Natural killer cell (primary cell): ENCODE measurements at places on chromosomes 6 and 20. TPM values are rescaled to one million over a fixed set of nuclear protein-coding genes. Genes with fewer than 3 reads are reported as not detected.

E2F3 gene
- 14.7 TPM for total RNA-seq

CCM2L gene
- total RNA-seq = not detected

HCRTR2 gene
- not detected for total RNA-seq

TBX18 gene
- not detected for total RNA-seq

TRIM15 gene
- not detected for total RNA-seq

DDAH2 gene
- total RNA-seq = 22.3 TPM

ITPR3 gene
- total RNA-seq = 66.7 TPM

PKIB gene
- total RNA-seq = 0.95 TPM

KCNG1 gene
- total RNA-seq = not detected

GRCh38 chr20:25011261-25011660 lies 18.7 kb upstream of the APMAP start:
- H3K27me3 ChIP-seq = no peaks in the 10 kb centered on the region
- no peak overlapping the region for H3K4me3 ChIP-seq
- no peak for DNase-seq
- H3K4me1 ChIP-seq = peaks cover 16% of the 10 kb centered on the region
- no peak overlapping the region for H3K27ac ChIP-seq

GRCh38 chr6:48141975-48142374 lies 31.0 kb upstream of the PTCHD4 start:
- H3K36me3 ChIP-seq = no peaks in the 10 kb centered on the region
- H3K4me3 ChIP-seq = no peak overlapping the region
- H3K27me3 ChIP-seq = no peaks in the 10 kb centered on the region
- H3K4me1 ChIP-seq = no peaks in the 10 kb centered on the region
- H3K27ac ChIP-seq = no peak overlapping the region

- H3K4me3 ChIP-seq = no peak overlapping the region
- no peak overlapping the region for H3K27ac ChIP-seq
- no peaks in the 10 kb centered on the region for H3K27me3 ChIP-seq
- peaks cover 26% of the 10 kb centered on the region for H3K4me1 ChIP-seq
- no peaks in the 10 kb centered on the region for H3K36me3 ChIP-seq
- no peak for DNase-seq
Measured at GRCh38 chr6:159074120-159074684, 29.4 kb upstream of the TAGAP start.

DNA sequence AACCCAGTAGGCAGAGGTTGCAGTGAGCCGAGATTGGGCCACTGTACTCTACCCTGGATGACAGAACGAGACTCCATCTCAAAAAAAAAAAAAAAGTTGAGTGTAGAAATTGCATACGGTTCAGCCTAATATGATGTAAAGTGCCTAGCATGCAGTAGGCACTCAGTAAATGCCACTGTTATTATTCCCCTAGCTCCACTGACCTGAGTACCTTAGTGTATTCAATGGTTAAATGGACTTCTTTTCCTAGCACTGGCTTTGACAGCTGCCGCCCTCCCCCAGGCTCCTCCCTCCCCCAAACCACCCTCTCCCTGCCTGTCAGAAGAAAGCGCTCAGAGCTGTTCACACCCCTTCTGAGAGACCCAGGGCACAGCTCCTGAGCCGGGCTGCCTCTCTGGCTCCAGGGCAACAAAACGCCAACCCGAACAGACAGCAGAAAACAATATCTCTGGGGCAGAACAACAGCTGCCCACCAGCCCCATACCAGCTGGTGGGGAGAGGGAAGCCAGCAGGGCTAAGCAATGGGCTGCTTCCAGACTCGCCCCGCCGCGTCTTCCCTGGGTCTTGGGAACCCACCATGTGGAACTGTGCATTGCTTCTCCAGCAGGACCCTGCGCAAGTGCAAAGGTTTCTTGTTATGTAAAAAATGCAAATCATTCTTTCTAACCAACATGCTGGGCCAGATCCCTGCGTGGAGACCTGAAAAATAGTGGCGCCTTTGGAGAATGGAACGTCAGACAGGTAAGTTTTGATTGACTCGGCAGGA lies 4.5 kb downstream of the CPNE5 start:
- DNase-seq = no peak
- H3K27ac ChIP-seq = no peak overlapping the region
- peaks cover 9% of the 10 kb centered on the region for H3K4me1 ChIP-seq
- H3K27me3 ChIP-seq = peaks cover 17% of the 10 kb centered on the region

- no peaks in the 10 kb centered on the region for H3K4me1 ChIP-seq
- no peaks in the 10 kb centered on the region for H3K27me3 ChIP-seq
- DNase-seq = no peak
- no peak overlapping the region for H3K4me3 ChIP-seq
- H3K36me3 ChIP-seq = no peaks in the 10 kb centered on the region
- H3K27ac ChIP-seq = no peak overlapping the region
Measured at GRCh38 chr20:21003902-21004301, 102.3 kb downstream of the LINC00237 start.

- H3K36me3 ChIP-seq = peaks cover 13% of the 10 kb centered on the region
- H3K4me1 ChIP-seq = peaks cover 9% of the 10 kb centered on the region
- H3K4me3 ChIP-seq = no peak overlapping the region
- H3K27ac ChIP-seq = no peak overlapping the region
- DNase-seq = peak; percentile 77
Measured at GRCh38 chr20:36754656-36755222, 8.8 kb upstream of the NDRG3 start.

GRCh38 chr20:45972500-45973183 lies 639 bp upstream of the ZNF335 start:
- H3K27me3 ChIP-seq = no peaks in the 10 kb centered on the region
- H3K4me1 ChIP-seq = peaks cover 36% of the 10 kb centered on the region
- H3K27ac ChIP-seq = peak overlapping the region; percentile 96
- no peak for DNase-seq
- H3K4me3 ChIP-seq = peak overlapping the region; percentile 95

DNA sequence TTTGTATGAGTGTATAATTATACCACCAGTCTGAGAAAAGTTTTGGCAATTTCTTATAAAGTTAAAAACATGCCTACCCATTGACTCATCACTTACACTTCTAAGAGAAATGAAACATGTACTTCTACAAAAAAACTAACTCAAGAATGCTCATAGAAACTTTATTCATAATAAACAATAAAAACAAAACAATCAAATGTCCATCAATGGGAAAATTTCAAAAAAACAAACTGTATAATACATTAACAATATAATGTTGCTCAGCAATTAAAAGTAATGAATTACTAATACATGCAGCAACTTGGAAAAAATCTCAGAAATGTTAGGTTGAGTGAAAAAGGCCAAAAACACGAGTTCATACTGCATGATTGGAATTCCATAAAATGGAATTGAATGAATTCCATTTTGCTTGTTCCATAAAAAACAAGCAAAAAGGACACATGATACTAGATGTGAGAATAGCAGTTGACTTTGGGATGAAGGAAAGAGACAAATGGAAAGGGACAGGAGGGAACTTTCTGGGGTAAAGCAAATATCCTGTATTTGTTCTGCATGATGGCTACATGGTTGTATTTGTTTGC lies 726.6 kb downstream of the RFPL4B start:
- H3K27me3 ChIP-seq = no peaks in the 10 kb centered on the region
- H3K4me1 ChIP-seq = no peaks in the 10 kb centered on the region
- no peaks in the 10 kb centered on the region for H3K36me3 ChIP-seq
- H3K27ac ChIP-seq = no peak overlapping the region
- DNase-seq = no peak

DNA sequence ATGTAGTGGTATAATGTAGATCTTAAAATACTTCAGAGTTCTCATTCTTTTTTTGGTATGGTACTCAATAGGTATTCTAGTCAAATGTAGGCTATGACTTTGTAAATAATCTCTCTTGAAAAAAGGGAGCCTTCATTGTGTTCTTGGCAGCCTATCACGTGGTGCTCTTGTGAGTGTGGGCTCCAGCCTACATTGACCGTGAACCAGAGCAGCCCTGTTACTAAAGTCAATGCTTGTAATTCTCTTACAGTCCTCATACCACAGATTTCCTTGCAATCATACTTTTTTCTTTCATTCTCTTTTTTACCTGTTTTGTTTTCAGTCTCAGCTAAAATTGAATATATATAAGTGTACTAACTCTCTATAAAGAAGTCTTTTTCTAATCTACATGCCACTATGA lies 31.1 kb downstream of the ARID1B start:
- peaks cover 18% of the 10 kb centered on the region for H3K4me1 ChIP-seq
- H3K27ac ChIP-seq = no peak overlapping the region
- no peak for DNase-seq
- no peak overlapping the region for H3K4me3 ChIP-seq
- no peaks in the 10 kb centered on the region for H3K36me3 ChIP-seq

DNA sequence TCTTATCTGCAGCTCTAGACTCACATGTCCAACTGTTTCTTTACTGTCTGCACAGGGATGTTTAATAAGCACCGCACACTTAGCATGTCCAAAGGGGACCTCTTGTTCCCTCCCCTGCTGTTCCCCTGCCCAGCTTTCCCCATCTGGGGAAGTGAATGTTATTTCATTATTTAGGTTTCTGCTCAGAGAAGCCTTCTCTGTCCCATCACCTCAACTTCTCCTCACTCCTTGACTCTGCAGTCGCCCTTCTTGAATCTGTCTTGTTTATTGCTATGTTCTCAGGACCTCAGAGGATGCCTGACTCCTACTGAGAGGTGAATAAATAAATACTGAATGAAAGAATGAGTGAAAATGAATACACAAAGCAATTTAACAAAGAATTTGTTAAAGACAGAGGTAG lies 121.0 kb downstream of the SASH1 start:
- no peaks in the 10 kb centered on the region for H3K4me1 ChIP-seq
- no peak for DNase-seq
- no peaks in the 10 kb centered on the region for H3K27me3 ChIP-seq
- H3K4me3 ChIP-seq = no peak overlapping the region
- H3K27ac ChIP-seq = no peak overlapping the region
- no peaks in the 10 kb centered on the region for H3K36me3 ChIP-seq

DNA sequence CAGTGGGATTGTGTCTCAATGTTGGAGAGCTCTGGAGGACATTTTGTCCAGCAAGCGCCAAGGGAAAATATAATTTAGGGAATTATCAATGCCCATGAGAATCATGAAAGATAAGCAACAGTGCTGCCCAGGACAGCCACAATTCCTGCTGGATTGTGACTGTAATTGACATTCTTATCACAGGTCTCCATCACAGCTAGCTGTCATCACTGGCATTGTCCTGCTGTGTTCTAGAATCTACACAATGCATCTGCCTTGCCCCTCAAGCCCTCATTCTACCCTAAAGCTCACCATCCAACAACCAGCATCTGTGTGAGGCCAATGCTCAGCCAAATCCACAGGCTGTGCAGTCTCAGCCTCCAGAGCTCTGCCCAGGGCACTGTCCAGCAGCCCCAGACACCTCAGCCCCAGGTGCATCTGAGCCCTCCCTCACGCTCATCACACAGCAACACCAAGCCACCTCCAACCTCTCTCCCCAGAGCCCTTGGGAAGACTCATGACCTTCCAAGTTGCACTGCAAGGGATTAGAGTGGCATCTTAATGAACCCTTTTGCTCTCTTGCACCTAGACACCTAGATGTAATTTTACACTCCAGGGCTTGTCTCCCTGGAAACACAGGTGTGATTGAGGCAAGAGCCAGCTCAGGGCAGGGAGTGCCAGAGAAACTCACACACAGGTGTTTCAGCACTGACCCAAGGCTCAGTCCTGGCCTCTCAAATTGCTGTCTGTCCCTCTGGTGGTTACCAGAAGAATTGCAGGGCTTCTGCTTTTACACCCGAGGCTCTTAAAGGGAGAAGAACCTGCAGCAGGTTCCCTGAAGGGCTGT lies 85.2 kb upstream of the PHACTR3 start:
- H3K27ac ChIP-seq = no peak overlapping the region
- no peak overlapping the region for H3K4me3 ChIP-seq
- DNase-seq = no peak
- H3K4me1 ChIP-seq = no peaks in the 10 kb centered on the region
- H3K36me3 ChIP-seq = no peaks in the 10 kb centered on the region

GRCh38 chr20:59749301-59749700 lies 145.0 kb downstream of the PHACTR3 start:
- H3K27me3 ChIP-seq = no peaks in the 10 kb centered on the region
- H3K36me3 ChIP-seq = no peaks in the 10 kb centered on the region
- H3K4me1 ChIP-seq = peaks cover 10% of the 10 kb centered on the region
- no peak overlapping the region for H3K4me3 ChIP-seq
- H3K27ac ChIP-seq = no peak overlapping the region

DNA sequence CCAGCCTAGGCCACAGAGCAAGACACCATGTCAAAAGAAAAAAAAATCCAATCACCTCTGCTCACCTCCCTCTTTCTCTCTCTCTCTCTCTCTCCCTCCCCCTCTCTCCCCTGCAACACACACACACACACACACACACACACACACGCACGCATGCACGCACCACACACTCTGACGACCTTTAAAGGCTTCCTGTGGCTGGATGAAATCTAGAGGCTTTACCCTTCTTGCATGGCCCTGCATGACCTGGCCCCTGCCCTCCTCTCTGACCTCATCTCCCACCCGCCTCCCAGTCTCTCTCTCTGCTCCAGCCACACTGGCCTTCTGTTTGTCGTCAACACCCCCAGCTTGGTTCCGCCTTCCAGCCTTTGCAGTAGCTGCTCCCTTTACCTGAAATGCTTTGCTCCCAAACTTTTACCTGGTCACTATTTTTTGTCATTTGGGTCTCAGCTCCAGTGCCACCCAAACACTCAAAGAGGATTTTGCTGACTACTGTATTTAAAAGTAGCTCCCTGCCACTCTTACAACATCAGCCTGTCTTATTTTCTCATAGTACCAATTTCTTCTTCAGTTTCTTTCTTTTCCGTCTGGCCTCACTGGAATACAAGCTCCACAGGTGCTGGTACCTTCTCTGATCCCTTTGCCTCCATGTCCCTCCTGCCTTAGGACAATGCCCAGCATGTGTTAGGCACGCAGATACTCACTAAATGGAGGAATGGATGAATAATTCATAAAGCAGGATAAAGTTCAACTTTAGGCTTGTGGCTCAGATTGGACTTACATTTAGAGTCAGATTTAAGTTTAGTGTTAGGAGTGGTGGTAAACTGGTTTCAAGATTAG lies 4.3 kb upstream of the LTA start:
- DNase-seq = no peak
- H3K4me3 ChIP-seq = no peak overlapping the region
- peaks cover 62% of the 10 kb centered on the region for H3K4me1 ChIP-seq
- H3K36me3 ChIP-seq = no peaks in the 10 kb centered on the region
- H3K27ac ChIP-seq = peak overlapping the region; percentile 75
- no peaks in the 10 kb centered on the region for H3K27me3 ChIP-seq

- H3K4me3 ChIP-seq = no peak overlapping the region
- no peaks in the 10 kb centered on the region for H3K27me3 ChIP-seq
- peaks cover 80% of the 10 kb centered on the region for H3K36me3 ChIP-seq
- no peak for DNase-seq
- no peak overlapping the region for H3K27ac ChIP-seq
- no peaks in the 10 kb centered on the region for H3K4me1 ChIP-seq
Measured at GRCh38 chr6:31692353-31692752, 10.8 kb downstream of the ABHD16A start.

GRCh38 chr6:169894377-169894960 lies 143.0 kb downstream of the ERMARD start:
- no peaks in the 10 kb centered on the region for H3K36me3 ChIP-seq
- no peak for DNase-seq
- peaks cover 3% of the 10 kb centered on the region for H3K27me3 ChIP-seq
- H3K4me1 ChIP-seq = no peaks in the 10 kb centered on the region
- H3K27ac ChIP-seq = no peak overlapping the region

DNA sequence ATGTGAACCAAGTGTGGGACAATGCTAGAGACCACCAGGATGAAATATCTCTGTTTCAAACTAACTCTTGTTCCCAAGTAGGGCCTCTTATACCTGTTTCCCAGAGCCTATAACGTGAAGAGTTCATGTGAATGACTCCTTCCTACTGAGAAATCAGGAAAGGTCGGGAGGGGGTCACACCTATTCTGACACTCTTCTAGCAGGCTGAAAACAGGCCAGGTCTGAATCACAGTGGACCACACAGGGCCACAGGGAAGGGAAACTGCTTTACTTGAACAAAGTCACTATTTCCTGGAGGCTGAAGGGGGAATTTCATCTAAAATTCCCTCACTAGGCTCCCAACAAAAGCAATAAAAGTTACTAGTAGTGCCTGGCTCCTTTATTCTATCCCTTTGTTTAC lies 88.4 kb upstream of the BMP2 start:
- no peaks in the 10 kb centered on the region for H3K36me3 ChIP-seq
- peaks cover 4% of the 10 kb centered on the region for H3K4me1 ChIP-seq
- no peaks in the 10 kb centered on the region for H3K27me3 ChIP-seq
- no peak overlapping the region for H3K27ac ChIP-seq
